ENCODE measurements at places on chromosomes 7 and 10. TPM values are rescaled to one million over a fixed set of nuclear protein-coding genes. Genes with fewer than 3 reads are reported as not detected.

The LRIT1 gene
- total RNA-seq: not detected

GRCh38 chr10:25026463-25026862 lies 10.1 kb downstream of the THNSL1 start:
- no peak for DNase-seq

GRCh38 chr7:97421307-97421930 lies 303.9 kb downstream of the SDHAF3 start:
- DNase-seq: peak; percentile 1

The FAM25A gene
- total RNA-seq: 12.0 TPM

DNA sequence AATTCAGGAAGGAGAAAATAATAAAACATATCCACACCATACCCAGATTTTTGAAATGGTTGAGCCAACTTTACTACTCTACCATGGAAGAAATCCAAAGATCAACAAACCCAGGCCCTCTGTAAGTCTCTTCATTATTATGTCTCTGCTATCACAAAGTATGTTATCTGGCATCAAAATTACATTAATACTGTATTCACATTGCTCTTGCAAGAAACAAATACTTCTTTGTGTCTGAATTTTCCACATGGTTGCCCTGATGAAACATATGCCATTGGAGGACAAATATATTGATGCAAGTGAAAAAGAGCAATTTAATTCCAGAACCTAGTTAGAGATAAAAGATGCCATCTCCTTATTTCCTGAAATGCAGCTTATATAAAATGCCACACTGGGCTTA lies 204.0 kb downstream of the FZD1 start:
- DNase-seq: no peak

The ZCCHC24 gene
- 17.8 TPM for total RNA-seq

The CCDC71L gene
- 16.5 TPM for total RNA-seq

The POP7 gene
- 41.5 TPM for total RNA-seq

DNA sequence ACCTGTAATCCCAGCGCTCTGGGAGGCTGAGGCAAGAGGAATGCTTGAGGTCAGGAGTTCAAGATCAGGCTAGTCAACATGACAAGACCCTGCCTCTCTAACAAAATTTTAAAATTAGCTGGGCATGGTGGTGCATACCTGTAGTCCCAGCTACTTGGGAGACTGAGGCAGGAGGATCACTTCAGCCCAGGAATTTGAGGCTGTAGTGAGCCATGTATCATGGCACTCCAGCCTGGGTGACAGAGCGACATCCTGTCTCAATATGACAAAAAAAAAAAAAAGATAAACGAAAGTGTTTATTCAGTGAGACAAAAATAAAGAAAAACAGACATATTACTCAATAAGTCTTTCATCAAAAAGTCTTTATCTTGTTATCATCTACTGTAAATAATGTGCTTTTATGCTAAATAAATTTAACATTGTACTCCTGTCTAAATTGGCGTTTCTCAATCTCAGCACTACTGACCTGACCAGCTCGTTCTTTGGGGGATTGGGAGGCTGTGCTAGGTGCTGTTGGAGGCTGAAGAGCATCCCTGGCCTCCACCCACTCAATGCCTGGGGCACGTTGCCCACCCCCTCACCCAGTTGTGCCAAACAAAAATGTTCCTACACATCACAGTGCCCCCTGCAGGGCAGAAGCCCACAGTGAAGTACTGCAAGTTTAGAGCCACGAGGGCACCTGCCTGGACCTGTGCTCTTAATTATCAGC lies 57.7 kb downstream of the NCAPG2 start:
- DNase-seq: peak; percentile 4

DNA sequence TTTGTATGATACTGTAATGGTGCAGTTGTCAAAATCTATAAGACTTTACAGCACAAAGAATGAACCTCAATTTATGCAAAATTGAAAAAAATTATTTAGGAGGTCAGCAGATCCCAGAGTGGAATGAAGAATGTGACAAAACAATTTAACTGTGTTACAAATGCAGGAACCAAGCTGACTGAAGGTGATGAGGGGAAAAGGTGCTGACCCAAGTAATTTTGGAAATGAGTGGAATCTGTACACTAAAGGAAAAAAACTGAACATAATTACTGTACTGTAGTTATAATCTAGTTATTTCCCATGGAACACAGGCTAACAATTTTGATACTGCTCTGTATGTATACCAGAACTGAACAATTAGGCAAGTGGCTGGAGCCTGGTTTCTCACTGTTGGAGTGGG lies 31.2 kb upstream of the ZCCHC24 start:
- DNase-seq: no peak

DNA sequence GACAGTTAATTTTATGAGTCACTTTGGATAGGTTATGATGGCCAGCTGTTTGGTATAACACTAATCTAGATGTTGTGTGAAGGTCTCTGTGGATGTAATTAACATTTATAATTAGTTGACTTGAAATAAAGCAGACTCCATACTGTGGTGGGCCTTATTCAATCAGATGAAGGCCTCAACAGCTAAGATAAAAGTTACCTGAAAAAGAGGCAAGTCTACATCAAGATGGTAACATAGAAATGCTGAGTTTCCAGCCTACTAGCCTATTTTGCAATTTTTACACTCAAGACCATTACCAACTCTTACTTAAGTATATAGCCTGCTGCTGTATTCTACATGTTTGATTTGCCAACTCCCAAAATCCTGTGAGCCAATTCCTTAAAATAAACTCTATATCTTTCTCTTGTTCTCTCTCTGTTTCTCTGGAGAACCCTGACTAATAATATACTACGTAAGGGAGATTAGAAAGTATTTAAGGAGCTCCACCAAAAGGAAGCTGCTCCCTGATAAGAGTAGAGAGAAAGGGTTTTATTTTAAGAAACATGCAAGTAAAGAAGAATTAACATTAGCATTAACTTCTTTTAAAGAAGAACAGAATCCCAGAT lies 42.7 kb downstream of the ZNF438 start:
- no peak for DNase-seq

GRCh38 chr7:128122576-128123290 lies 91.5 kb upstream of the LRRC4 start:
- DNase-seq: no peak

Measured in MG63 (cell line).